ENCODE measurements at places on chromosomes 13 and 19. TPM values are rescaled to one million over a fixed set of nuclear protein-coding genes. Genes with fewer than 3 reads are reported as not detected.

- H3K36me3 ChIP-seq, result no peaks in the 10 kb centered on the region
- H3K27me3 ChIP-seq, result no peaks in the 10 kb centered on the region
- H3K4me3 ChIP-seq, result no peak overlapping the region
- DNase-seq, result no peak
- H3K4me1 ChIP-seq, result no peaks in the 10 kb centered on the region
These were observed 8.8 kb upstream of the DACH1 start for GRCh38 chr13:71875823-71876222.

DNA sequence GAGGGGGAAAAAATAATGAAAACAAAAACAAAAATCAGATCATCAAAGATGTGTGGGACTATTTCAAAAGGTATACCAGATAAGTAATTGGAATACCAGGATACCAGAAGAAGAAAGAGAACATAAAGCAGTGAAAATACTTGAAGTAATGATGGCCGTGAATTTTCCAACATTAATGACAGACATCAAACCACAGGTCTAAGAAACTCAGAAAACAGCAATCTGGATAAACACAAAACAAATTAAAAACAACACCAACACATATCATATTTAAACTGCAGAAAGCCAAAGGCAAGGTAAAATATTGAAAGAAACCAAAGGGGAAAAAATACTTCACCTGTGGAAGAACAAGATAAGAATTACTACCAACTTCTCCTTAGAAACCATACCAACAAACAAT lies 24.2 kb upstream of the UFM1 start:
- no peaks in the 10 kb centered on the region for H3K36me3 ChIP-seq
- H3K27me3 ChIP-seq, result no peaks in the 10 kb centered on the region
- H3K27ac ChIP-seq, result no peak overlapping the region
- no peak for DNase-seq
- H3K4me3 ChIP-seq, result no peak overlapping the region
- H3K4me1 ChIP-seq, result no peaks in the 10 kb centered on the region

DNA sequence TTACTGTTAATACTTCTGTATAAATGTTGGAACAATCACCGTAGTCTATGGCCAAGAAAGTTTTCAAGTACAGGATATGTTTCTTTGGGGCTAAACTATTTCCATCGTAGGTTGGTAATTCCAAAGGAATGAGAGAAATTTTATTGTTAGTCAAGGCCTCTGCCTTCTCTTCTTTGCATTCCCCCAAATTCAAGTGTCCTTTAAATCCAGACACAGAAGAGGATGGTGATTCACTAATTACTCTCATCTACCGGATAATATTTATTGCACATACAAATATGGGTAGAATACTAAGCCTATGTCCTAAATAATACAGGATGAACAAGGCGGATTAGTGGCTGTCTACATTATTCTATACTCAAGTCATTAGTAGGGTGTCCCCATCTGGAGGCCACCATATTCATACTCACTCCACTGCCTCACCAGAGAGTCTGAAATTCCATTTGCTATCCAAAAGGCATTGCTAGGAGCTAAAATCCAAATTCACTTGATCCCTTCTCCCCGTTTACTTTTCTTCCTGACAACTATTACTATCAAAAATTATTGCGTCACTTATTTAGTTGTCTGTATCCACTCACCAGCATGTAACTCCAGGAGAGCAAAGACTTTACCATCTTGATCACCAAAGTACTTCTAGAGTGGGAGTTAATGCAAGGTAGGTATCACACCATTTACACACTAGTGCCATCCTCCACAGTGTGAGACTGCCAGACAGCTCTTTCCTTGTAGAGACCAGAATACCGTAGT lies 82.4 kb upstream of the SGCG start:
- no peak overlapping the region for H3K4me3 ChIP-seq
- H3K27ac ChIP-seq, result no peak overlapping the region
- DNase-seq, result no peak
- H3K27me3 ChIP-seq, result no peaks in the 10 kb centered on the region

GRCh38 chr19:35718345-35719041 lies 690 bp downstream of the KMT2B start:
- H3K27ac ChIP-seq, result peak overlapping the region; percentile 62
- H3K36me3 ChIP-seq, result peaks cover 39% of the 10 kb centered on the region
- no peaks in the 10 kb centered on the region for H3K27me3 ChIP-seq
- peaks cover 19% of the 10 kb centered on the region for H3K4me1 ChIP-seq
- DNase-seq, result no peak
- H3K4me3 ChIP-seq, result peak overlapping the region; percentile 86

GRCh38 chr19:46376241-46377153 lies 29.6 kb downstream of the PPP5C start:
- DNase-seq, result no peak
- peaks cover 35% of the 10 kb centered on the region for H3K36me3 ChIP-seq
- H3K27me3 ChIP-seq, result no peaks in the 10 kb centered on the region
- no peak overlapping the region for H3K27ac ChIP-seq
- H3K4me1 ChIP-seq, result peaks cover 33% of the 10 kb centered on the region

DNA sequence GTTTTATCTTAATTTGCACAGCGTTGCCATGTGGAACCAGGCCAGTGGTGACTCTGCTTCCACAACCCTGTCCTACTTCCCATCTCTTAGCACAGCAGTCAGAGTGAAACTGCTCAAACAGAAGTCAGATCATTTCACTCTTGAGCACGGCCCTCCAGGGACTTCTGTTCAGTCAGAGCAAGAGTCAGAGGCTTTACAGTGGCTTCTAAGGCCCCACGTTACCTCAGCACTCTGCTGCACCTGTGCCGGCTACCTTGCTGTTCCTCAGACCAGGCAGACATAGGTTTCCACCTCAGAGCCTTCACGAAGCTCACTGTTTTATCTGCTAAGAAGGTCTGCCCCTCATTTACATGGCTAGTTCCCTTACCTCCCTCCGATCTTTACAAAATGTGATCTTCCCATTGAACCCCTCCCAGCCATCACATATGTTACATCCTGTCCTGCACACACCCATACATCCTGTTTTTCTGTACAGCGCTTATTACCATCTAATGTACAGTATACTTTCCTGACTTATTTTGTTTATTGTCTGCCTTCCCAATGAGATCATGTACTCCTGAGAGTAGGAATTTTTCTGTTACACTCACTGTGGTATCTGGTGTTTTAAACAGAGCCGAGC lies 41.6 kb downstream of the TM9SF2 start:
- peak; percentile 54 for DNase-seq
- H3K4me1 ChIP-seq, result no peaks in the 10 kb centered on the region
- no peak overlapping the region for H3K4me3 ChIP-seq

DNA sequence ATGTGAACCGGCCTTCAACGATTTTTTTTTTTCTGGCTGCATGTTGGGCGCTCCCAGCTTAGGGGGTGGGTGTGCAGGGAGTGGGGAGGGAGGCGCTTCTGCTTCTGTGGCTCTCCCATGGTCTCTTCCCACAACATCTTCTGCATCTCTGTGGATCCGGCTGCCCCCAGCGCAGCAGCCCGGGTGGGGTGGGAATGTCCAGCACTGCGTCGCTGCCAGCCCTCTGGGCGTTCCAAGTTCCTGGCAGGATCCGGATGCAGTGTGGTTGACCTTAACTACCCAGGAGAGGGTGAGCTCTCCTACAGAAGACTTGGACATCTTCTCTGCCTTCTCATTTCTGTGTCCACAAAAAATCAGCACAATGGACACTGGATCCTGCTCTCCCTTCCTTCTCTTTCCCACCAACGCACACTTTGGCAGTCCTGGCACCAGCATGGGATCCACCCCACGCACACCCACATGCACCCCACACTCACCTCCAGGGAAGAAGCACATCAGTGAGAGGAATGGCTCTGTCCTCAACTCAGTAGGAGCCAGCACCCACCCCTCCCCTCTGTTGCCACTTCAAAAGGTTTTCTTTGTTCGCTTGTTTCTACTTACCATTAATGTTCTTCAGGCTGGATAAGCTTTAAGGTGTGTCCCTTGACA lies 177.3 kb downstream of the COL4A1 start:
- no peak overlapping the region for H3K27ac ChIP-seq
- peaks cover 2% of the 10 kb centered on the region for H3K27me3 ChIP-seq
- H3K4me3 ChIP-seq, result no peak overlapping the region
- H3K4me1 ChIP-seq, result peaks cover 62% of the 10 kb centered on the region
- no peak for DNase-seq
- H3K36me3 ChIP-seq, result no peaks in the 10 kb centered on the region

Gene NCAN
- total RNA-seq, result 0.22 TPM

Gene IL17D
- 17.6 TPM for total RNA-seq

Gene KLK13
- not detected for total RNA-seq

Data from muscle of leg (tissue), 16 donors.